ENCODE measurements at places on chromosomes 3 and 15. TPM values are rescaled to one million over a fixed set of nuclear protein-coding genes. Genes with fewer than 3 reads are reported as not detected.

ACAD9 gene
- 59.5 TPM for total RNA-seq

SH2D7 gene
- total RNA-seq = under 0.01 TPM

SLC28A2 gene
- total RNA-seq = not detected

MKRN2OS gene
- 0.33 TPM for total RNA-seq

GNAT1 gene
- total RNA-seq = not detected

CLDN16 gene
- not detected for total RNA-seq

MCTP2 gene
- 19.6 TPM for total RNA-seq

SLC12A1 gene
- not detected for total RNA-seq

VWA5B2 gene
- not detected for total RNA-seq

STIMATE gene
- total RNA-seq = 9.9 TPM
